RWPE1 (cell line): ENCODE measurements at places on chromosomes 12 and 14.
A peak's percentile ranks its signal among the peaks of the same experiment; 100 is the strongest.

GRCh38 chr14:31927348-31927832, 149.7 kb upstream of the ARHGAP5 start:
- peak; percentile 91 for DNase-seq

DNA sequence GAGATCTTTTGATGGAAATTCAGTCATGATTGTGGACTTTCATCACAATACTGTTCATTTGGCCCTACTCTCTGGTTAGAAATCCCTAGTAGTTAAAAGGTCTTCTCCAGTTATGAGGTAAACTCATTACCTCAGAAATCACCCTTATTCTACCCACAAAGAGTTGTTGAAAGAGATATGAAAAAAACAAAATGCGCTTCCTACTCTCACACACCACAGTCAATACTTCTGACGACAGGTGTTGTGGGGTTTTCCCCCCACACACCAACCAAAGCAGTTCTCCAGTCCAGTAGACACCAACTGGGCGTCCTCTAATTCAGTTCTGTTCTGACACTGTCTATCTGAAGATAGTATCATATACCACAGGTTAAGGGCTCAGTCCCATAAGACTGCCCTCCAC, 54.9 kb downstream of the TRMT5 start:
- DNase-seq, result no peak

GRCh38 chr14:81990312-81990761, 456.7 kb upstream of the SEL1L start:
- DNase-seq, result peak; percentile 22

- DNase-seq, result no peak
These were observed 148.7 kb downstream of the MED13L start for GRCh38 chr12:116128779-116129178.

DNA sequence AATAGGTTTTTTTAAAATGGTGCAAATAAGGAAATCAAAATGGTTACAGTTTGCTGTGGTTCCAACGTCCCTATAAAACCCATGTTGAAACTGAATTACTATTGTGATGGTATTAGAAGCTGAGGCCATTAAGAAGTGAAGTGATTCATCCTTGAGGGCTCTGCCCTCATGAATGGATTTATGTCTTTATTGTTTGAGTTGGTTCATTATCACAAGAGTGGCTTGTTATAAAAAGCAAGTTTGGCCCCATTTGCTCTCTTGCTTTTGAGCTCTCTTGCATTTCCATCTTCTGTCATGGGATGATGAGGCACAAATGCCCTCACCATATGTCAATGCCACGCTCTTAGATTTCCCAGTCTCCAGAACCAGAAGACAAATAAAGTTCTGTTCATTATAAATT, 62.3 kb downstream of the PRKD1 start:
- no peak for DNase-seq
